ENCODE measurements at places on chromosomes 5 and 9.

GRCh38 chr5:167765352-167765751 lies 526.1 kb upstream of the WWC1 start:
- DNase-seq = no peak

DNA sequence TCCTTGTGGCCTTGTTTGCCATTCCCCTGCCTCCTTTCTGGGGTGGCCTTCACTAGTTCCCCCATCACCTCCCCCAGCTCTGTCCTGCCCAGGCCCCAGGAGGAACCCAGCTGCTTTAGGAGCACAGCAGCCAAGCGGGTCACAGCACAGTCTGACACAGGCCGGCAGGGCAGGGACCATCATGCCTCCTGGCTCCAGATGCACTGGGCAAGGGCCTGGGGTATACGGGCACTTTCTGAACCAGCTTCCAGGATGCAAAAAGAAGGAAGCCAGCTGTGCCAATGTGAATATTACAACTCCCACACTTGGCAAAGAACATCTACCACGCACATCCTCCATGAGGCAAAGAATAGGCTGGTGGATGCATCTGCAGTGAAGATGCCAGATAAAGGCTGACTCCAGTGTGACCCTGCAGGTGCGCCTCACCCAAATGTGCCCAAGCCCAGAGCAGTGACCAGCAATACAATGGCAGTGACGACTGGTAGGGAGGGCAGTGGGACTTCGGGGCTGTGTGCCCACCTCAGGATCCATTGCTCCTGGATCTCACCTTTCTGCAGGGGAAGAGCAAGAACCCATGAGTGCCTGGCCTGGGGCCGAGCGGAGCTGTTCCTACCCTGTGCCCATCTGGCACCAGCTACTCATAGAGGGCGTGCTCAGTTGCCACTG lies 6.3 kb upstream of the IL3 start:
- DNase-seq = no peak

GRCh38 chr5:99032234-99033013 lies 103.6 kb upstream of the CHD1 start:
- no peak for DNase-seq

GRCh38 chr5:119630752-119631440 lies 1.5 kb downstream of the FAM170A start:
- no peak for DNase-seq

GRCh38 chr5:1815071-1815786 lies 14.0 kb downstream of the NDUFS6 start:
- no peak for DNase-seq

DNA sequence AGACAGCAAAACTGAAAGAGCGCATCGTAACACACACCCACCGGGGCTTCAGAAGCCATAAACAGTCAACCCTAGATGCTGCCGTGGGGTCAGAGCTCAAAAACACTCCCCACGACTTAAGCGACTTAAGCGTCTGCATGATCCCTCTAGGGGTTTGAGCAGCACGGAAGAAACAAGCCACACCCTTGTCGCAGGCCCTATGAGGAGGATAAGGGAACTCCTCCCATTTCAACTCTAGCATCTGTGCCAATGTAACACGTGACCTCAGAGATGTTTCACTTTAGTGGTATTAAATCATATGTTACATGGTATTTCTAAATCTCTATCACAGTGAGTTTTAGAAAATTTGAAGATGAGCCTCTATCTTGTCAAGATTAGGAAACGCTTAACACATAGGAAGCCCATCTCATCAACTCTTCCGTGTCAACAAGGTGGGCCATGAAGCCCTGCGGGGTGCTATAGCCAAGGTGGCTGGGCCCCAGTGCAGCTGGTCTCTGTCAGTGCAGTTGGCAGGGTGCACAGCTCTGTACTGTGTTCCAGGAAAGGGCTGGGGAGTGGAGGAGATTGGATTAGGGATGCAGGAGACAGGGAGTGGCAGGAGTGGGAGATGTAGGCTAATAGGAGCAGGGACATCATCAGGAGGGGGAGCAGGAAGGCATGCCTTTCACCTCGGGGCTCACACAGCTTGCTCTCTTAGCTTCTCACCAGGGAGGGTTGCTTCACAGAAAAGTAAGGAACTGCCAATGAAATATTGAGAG lies 33.1 kb downstream of the ZCCHC9 start:
- DNase-seq = no peak

GRCh38 chr5:149731332-149731616 lies 1.2 kb downstream of the PPARGC1B start:
- DNase-seq = no peak

GRCh38 chr5:132525299-132525724 lies 18.0 kb downstream of the IL5 start:
- DNase-seq = no peak

Data from activated naive CD4-positive, alpha-beta T cell (primary cell).